ENCODE measurements at places on chromosomes 2 and 18.
A peak's percentile ranks its signal among the peaks of the same experiment; 100 is the strongest.

- no peak for DNase-seq
Measured at GRCh38 chr2:10372203-10372861, 69.6 kb downstream of the HPCAL1 start.

DNA sequence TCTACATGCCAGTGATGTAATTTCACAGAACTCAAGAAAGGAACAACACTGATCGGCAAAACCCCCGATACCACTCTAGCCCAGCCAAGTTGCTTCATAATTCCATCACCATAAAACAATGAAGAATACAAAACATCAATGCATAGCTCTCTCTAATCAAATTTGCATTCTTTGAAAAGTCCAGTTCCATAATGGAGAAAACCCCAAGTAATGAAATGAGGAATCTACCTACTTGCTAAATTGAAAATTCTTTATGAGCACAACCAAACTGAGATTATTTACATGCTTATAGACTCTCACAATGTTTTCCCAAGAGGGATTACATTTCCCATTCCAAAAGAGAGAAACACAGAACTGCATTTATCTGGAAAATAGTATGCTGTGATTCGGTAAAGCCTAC, 186.5 kb downstream of the NR4A2 start:
- DNase-seq, result no peak

DNA sequence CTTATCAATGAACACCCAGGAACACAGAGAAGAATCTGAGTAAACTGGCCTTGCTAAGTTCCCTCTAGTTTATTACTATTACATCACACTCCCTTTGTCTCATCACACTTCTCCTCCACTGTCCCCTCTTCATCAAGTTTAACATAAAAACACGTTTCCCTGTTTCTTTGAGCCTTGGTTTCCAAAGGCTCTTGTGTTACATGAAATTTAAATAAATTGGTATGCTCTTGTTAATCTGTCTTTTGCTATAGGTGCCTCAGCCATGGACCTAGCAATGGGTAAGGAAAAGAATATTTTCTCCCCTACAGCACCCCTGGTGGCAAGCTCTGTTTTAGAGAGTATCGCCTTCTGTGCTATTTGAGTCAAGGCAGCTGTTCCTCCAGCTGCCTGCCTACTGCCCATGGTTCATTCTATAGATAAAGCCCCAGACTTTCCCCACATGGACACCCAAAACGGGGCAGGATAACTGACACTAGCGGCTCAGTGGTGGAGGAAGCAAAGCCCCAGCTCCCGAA, 31.8 kb downstream of the TGIF1 start:
- peak; percentile 29 for DNase-seq

GRCh38 chr2:20526708-20527107, 79.8 kb downstream of the RHOB start:
- DNase-seq, result no peak

DNA sequence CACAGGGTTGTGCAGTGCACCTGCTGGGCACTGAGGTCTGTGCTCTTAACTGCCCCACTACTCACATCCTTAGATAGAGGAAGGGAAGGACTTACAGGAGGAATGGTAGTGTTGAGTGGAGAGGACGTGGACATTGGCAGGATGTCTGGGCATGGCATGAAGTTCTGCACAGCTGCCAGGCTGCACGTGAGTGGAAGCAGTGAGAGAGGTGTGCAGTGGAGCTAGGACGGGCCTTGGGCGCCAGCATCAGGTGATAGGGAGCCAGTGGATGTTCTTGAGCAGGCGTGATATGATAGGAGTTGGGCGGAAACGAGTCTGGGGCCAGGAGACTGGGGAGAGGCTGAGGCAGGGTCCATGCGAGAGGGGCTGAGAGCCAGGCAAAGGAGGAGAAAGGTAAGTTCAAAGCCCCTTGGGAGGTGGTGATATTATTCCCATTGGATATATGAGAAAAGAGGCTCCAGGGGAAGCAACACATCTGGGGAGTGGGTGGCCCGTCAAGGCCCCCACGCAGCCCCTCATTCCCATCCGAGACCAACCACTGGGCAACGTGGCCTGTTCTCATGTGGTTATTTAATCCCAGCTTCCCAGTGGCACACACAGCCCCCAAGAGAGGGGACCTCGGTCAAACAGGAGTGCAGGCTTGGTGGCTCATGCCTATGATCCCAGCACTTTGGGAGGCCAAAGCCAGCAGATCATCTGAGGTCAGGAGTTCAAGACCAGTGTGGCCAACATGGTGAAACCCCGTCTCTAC, 45.7 kb upstream of the SNED1 start:
- DNase-seq, result no peak

- DNase-seq, result no peak
Measured at GRCh38 chr2:200189964-200190363, 116.5 kb upstream of the SPATS2L start.

GRCh38 chr2:114609801-114610200, 167.4 kb downstream of the DPP10 start:
- no peak for DNase-seq

DNA sequence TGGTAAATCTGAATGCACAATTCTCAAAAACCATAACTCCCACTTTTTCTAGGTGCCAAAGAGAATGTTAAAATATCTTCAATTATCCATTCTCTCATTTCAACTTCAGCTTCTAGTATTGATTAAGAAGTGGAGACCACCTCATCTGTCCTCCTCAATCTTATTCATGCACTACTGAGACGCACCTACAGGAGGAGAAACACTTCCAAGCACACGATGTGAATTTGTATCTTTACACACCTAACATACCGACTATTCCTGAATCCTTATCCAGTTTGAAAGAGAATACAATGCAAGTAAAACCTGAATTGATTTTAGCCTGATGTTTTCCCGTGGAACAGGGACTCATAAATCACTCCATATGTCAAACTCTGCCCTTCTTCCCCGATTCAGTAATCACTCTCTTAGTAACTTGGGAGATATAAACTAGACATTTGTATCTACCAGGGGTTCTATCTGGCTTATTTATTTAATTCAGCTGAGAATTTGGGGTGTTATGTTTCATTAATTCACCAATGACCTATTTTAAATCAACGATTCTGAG, 101.0 kb downstream of the MREG start:
- no peak for DNase-seq

GRCh38 chr2:33214857-33215256, 261.6 kb upstream of the RASGRP3 start:
- no peak for DNase-seq

- peak; percentile 71 for DNase-seq
Measured at GRCh38 chr18:6219116-6219717, 195.5 kb downstream of the L3MBTL4 start.

DNA sequence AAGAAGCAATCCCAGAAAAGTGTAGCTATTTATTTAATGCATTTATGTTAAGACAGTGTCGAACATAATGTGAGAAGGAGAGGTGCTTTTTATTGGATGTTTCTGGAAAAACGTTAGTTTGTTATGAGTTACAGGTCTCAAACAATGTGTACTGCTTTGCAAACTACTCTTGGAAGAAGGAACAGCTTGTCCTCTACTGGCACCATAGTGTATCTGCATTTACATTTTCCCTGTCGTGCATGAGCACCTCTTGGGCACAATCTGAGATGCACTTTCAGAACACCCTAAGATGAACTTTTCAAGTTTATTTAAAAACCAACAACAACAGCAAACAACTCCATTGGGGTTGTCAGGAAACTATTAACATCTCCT, 22.8 kb downstream of the CCNYL1 start:
- DNase-seq, result no peak

GRCh38 chr2:239876271-239876947, 148.7 kb downstream of the NDUFA10 start:
- DNase-seq, result no peak

GRCh38 chr18:37297106-37297505, 268.5 kb downstream of the CELF4 start:
- no peak for DNase-seq

GRCh38 chr2:232537499-232537898, 2.0 kb upstream of the CHRNG start:
- no peak for DNase-seq

GRCh38 chr2:233961905-233962304, 44.7 kb downstream of the TRPM8 start:
- DNase-seq, result no peak

- no peak for DNase-seq
Measured at GRCh38 chr2:226080334-226080733, 680.8 kb downstream of the NYAP2 start.

DNA sequence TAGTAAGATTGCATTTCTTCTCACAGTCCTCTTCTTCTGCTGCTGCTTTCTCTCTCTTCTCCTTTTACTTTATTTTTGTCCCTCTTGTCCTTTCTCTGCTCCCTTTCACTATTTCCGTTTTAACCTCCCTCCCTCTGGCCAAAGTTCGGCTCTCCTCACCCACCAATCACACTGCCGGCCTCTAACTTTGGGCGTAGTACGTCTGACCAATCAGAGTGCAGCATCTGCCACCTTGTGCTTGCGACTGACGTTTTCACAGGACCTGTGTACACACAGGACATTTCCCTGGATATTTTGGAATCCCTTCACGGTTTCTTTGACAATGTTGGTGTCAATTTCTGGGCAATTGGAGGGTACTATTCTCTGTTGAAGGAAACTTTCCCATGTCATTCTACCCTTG, 22.6 kb upstream of the ICOS start:
- DNase-seq, result no peak

GRCh38 chr2:96869281-96869821, 529 bp downstream of the SEMA4C start:
- no peak for DNase-seq

DNA sequence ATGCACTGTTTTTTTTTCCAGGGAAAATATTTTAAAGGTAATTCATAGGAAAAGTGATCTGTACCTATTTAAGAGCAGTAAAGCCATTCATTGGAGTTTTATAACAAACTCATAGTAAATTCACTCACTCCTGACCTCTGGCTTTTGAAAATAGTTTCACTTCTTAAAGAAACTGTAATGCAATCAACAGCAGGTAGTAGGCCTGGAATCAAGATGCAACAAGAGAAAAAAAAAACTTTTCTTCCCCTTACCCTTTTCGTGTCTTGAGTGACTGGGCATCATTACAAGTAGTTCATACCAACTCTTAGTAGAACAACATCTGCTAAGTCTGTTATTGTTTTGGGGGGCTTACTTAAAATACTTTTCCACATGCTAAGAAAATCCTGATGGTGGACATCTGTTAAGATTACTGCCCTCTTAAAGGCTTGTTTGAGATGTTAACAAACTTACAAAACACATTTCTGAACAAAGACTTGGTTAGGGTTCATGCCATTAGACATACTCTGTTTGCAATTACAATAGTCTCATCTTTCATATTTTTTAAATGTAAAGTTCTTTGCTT, 164.1 kb upstream of the FOSL2 start:
- DNase-seq, result no peak

GRCh38 chr2:158893026-158893425, 75.4 kb upstream of the TANC1 start:
- DNase-seq, result no peak

GRCh38 chr2:238433300-238433915, 6.7 kb downstream of the ASB1 start:
- no peak for DNase-seq

Data from neural crest cell (in vitro differentiated cells).